AML-193 (cell line): ENCODE measurements at places on chromosomes 13 and 19.

- DNase-seq = no peak
Observed at GRCh38 chr13:61136093-61136492, 279.6 kb downstream of the PCDH20 start.

DNA sequence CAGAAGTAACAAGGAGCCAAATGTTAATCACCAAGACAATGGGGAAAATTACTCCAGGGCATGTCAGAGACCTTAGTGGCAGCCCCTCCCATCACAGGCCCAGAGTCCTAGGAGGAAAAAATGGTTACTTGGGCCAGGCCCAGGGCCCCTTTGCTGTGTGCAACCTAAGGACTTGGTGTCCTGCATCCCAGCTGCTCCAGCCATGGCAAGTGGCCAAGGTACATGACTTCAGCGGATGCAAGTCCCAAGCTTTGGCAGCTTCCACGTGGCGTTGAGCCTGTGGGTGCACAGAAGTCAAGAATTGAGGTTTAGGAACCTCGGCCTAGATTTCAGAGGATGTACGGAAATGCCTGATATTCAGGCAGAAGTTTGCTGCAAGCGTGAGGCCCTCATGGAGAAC, 46.7 kb downstream of the OR10H4 start:
- no peak for DNase-seq

DNA sequence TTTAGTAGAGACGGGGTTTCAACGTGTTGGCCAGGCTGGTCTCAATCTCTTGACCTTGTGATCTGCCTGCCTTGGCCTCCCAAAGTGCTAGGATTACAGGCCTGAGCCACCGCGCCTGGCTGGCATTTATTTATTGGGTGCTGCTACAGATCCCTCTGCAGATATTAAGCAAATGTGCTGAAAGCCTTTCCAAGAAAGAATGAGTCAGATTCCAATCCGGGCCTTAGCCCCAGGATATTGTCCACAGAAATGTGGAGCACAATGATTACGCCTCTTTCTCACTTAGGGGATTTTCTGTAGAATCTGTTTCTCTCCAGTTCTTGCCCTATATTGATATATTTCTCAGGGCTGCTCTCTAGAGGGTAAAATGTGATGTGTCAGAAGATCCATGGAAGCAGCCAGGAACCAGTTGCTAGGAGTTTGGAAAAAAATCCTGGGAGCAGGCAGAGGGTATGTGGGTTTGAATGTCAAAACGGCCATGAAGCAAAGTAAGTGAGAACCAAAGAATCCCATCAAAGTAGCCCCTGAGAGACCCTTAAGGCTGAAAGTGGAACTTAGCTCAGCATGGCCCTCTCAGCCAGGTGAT, 24.8 kb upstream of the IGFL4 start:
- no peak for DNase-seq

- DNase-seq = no peak
Observed at GRCh38 chr19:5545051-5545450, 22.7 kb downstream of the TINCR start.

DNA sequence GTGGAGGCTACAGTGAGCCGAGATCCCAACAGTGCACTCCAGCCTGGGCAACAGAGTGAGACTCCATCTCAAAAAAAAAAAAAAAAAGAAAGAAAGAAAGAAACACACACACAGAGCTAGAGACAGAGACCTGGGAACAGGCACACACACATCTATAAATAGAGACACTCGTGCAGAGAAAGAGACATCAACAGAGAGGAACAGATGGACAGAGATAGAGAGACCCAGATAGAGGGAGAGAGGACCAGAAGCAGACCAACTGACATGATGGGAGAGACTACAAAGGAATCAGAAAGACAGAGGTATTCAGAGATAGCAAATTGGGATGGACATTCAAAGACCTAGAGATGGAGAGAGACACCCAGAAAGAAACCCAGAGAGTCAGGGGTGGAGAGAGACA, 2.1 kb upstream of the CA11 start:
- DNase-seq = no peak

GRCh38 chr19:30341611-30342201, 30.5 kb upstream of the ZNF536 start:
- DNase-seq = no peak

- DNase-seq = no peak
Observed at GRCh38 chr19:2237869-2238153, 1.2 kb downstream of the SF3A2 start.

GRCh38 chr13:99864627-99864990, 107.0 kb downstream of the ZIC5 start:
- DNase-seq = no peak

GRCh38 chr19:7868326-7868670, 5.9 kb downstream of the PRR36 start:
- DNase-seq = no peak
